ENCODE measurements at places on chromosomes 5 and 9.

DNA sequence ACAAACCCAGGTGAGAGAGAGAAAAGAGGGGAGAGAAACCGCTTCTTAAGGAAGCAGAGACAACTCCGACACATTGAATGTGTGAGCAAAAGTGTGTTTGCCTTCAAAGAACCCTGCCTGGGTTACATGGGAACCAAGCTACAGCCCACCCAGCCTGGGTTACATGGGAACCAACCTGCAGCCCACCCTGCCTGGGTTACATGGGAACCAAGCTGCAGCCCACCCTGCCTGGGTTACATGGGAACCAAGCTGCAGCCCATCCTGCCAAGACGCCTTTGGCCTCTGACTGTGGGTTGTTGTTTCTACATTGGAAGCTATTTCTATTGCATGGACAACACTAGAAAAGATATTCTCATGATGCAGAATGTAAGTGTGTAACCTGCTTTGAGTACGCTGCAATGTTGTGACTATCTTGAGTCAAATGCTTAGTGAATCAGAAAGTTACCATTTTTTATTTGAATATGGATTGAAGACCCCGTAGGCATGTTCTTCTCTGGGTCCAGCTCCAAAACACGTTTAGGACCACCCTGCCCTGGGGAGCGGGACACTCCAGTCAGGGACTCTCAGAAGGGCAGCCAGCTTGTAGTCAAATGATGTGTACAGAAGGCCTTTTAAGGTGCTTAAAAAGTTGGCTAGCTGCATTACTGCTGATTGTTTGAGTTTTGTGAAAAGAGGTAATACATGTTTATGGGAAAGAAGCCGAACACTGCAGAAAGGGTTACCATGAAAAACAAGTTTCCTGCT lies 39.1 kb upstream of the UNC5A start:
- DNase-seq: no peak

DNA sequence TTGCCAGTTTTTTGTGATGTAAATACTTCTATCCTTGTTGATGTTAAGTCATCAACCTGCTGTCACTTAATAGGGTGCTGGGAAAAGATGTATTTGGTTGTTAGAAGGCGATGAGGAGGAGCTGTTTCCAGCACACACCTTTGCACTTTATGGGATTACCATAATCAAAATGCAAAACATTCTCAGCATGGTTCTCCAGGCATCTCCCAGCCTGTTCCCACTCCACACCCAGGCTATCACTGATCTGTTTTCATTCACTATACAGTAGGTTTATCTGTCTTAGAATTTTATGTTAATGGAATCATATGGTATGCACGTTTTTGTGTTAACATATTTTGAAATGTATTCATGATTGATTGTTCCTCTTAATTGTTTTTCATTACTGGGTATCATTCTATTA lies 35.9 kb downstream of the PCSK5 start:
- DNase-seq: no peak

DNA sequence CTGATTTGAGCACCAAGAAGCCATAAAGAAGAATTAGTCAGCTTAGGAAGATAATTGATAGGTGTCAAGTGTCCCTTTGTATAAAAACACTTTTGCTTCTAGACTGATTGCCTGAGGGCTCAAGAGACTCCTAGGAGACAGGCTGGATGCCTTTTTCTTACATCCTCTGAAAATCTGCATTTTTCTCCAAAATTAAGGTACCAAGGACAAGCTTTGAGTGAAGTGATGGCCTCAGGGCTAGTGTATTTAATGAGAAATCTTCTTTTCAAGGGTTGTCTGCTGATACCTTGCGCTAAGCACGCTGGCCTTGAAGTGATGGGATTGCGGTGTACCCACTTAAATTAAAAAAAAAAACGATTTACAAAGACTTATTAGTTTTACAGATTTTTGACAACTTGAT lies 304.0 kb downstream of the TLR4 start:
- no peak for DNase-seq

DNA sequence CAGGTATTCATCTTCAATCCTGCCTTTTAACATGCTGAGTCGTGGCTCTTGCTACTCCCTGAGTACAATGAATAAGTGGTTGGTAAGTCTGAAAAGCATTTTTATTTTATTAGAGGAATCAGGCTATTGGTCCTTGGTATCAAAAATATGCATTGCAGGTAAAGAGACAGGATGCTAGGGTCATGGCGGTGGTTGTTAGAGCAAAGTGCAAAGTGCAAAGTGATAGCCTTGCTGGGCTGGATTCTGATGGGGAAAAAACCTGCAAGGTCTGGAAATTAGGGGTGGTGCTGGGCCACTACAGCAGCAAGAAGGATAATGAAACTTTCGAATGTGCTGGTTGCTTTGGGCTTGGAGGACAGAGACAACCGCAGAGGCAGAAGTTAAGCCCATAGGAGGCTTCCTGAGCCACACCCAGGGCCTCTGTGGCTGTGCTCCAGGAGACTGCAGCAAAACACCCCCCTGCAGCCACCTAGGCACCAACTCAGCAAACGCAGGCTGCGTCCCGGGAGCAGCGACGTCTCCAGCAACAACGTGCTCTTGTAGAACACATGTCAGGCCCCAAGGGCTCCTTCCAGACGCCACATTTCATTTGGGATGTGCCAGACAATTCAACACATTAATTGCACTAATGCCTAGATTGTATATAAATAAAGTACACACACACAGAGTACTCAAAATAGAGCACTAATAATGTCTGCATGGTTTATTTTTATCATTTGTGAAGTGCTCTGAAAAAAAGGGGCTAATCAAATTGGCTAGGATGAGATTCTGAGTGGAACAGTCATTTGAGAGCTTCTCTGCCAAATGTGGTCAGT lies 149.8 kb upstream of the RAPGEF1 start:
- DNase-seq: no peak

GRCh38 chr5:17852740-17853139 lies 218.5 kb downstream of the TAF11L14 start:
- no peak for DNase-seq

- DNase-seq: peak; percentile 11
Observed at GRCh38 chr5:9820691-9821449, 190.7 kb upstream of the TAS2R1 start.

DNA sequence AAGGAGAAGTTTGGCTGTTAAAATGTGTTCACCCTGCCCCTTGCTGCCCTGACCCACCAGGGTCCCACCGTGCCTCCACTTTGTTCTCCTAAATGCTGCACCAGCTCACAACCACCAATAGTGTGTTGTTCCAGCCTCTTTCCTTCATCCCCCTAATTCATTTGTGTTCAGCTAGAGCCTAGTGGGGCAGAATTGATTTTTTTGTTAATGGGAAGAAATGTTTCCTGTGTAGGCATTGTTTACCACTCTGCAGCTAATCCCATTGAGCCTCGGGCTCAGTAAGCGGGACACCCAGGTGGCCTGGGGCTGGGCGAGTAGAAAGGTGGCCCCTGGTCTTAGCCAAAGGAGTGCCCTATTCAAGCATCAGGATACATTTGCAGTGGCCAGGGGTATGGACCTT lies 127.6 kb downstream of the MVB12B start:
- DNase-seq: no peak

- DNase-seq: no peak
Observed at GRCh38 chr5:142772446-142773293, 2.5 kb downstream of the ARHGAP26 start.

DNA sequence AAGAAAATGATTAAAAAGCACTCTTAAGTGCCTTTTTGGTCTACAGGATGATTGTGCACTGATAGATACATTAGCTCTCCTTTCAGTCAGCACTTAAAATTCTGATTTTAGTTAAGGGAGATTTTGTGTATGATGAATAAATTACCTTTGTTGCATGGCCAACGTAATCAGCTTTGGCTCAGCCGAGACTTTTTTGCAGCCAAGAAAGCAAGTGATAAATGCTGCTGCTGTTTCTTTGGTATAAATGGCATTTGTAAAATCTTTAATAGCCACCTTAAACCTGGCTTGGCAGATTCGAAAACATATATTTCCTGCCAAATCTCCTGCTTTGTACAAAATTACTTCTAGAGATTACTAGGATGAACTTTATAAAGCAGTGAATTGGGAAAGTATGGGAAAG lies 147.7 kb downstream of the DCP2 start:
- no peak for DNase-seq

DNA sequence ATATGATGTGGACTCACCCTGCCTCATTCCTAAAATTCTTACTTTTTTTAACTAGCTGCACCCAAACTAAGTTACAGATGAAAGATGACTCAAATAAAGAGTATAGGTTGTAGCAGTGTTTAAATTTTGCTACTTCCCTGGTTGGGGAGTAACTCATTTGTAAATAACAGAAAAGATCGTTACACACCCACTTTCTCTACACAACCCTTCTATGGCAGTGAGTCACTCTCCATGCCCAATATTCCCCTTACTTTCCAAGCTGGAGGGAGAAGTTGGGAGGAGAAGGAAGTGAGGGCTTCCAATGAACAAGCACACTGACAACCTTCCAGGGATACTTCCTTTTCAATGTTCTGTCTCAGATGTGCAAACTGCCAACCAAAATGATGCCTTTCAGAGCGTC lies 1.9 kb downstream of the RASEF start:
- no peak for DNase-seq

GRCh38 chr9:19161257-19162025 lies 34.1 kb upstream of the PLIN2 start:
- DNase-seq: peak; percentile 96

DNA sequence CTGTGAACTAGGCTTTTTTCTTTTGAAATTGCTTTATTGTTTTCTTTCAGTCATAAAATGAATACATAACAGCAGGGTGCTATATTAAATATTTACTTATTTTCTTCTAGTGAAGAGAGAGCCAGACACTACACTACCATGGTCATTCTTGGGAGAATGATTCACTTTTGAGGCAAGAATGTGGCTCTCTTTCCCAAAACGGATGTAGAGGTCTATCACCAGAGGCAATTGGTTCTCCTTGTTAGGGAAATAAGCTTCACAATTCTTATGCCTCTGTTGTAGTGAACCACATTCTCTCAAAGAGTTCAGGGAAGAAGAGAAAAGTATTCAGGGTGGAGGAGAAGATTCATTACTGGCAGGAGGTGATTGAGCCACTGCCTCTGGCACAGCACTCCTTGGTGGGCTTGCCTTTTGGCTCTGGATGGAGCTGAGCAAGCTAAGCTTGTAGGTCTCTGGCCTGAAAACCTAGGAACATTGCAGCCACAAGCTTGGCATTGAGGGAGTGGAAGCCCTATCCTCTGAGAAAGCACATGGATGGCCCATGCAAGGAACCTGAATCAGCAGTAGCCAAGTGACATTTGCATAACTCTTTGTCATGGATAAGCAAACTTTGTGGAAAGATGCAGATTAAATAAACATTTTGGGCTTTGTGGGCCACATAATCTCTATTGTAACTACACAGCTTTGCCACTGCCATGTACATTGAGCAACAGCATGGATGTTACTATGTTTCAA lies 179.0 kb upstream of the TNC start:
- DNase-seq: peak; percentile 60

DNA sequence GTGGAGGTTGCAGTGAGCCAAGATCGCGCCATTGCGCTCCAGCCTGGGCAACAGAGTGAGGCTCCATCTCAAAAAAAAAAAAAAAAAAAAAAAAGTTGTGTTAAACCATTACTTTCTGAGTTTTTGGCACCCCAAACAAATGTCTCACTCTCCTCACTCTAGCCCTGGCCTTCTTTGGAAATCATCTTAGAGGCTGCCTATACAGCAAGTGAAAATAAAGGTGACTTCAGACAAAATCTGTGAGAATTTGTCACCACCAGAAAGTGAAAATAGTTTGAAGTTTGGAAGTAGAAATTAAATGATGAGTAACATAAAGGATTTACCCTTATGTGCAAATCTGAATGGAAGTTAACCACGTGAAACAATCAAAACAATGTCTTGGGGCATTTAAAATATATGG lies 7.2 kb upstream of the ZNF131 start:
- DNase-seq: no peak

GRCh38 chr9:135976944-135977343 lies 15.8 kb upstream of the UBAC1 start:
- no peak for DNase-seq

DNA sequence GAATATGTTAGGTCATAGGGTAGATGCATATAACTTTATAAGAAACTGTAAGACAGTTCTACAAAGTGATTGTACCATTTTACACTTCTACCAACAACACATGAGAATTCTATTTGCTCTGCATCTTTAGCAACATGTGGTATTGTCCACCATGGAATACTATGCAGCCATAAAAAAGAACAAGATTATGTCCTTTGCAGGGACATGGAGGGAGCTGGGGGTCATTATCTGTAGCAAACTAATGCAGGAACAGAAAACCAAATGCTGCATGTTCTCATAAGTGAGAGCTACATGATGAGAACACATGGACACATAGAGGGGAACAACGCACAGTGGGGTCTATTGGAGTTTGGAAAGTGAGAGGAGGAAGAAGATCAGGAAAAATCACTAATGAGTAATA lies 22.2 kb upstream of the CER1 start:
- DNase-seq: no peak

- peak; percentile 74 for DNase-seq
Observed at GRCh38 chr5:120806202-120806601, 342.1 kb downstream of the PRR16 start.

GRCh38 chr9:34381323-34381722 lies 4.6 kb upstream of the MYORG start:
- no peak for DNase-seq

DNA sequence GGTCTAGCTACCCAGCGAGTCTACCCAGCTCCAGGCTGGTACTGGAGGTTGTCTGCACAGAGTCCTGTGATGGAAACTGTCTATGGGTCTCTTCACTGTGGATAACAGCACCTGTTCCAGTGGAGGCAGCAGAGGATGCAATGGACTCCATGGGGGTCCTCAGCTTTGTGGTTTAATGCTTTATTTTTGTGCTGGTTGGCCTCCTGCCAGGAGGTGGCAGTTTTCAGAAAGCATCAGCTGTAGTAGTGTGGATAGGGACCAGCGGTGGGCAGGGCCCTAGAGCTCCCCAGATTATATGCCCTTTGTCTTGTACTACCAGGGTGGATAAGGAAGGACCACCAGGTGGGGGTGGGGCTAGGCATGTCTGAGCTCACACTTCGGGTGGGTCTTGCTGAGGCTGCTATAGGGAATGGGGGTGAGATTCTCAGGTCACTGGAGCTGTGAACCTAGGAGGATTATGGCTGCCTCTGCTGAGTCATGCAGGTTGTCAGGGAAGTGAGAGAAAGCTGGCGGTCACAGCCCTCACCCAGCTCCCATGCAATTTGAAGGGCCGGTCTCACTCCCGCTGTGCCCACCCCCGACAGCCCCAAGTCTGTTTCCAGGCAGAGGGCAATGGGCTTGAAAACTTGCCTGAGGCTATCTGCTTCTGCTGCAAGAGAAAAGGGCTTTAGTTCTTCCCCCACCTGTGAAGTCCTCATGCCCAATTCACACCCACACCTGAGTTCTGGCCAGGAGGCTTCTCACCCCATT lies 397.1 kb downstream of the TLE1 start:
- no peak for DNase-seq

GRCh38 chr5:28788954-28789353 lies 1750.6 kb upstream of the CDH9 start:
- no peak for DNase-seq

DNA sequence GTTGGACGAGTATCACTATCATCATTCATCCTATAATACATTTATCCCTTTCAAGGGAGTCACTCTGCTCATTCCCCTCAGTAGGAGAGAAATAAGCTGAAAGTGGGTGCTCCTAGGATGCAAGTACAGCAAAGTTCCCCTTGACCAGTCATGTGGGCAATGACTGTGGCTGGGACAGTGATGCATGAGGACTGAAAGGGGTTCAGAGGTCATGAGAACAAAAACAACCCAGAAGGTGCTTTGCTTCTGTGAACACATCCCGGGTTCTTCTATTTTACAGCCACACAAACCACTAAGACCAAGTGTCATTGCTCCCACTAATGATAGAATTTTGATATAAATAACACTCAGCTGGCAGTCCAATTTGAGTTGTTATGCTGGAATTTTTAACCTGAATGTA lies 177.8 kb upstream of the ADCY2 start:
- no peak for DNase-seq
